ENCODE measurements at places on chromosomes 6 and 20. TPM values are rescaled to one million over a fixed set of nuclear protein-coding genes. Genes with fewer than 3 reads are reported as not detected.

The TMEM217 gene
- total RNA-seq, result 2.0 TPM

The SNPH gene
- total RNA-seq, result 9.6 TPM

The MCCD1 gene
- not detected for total RNA-seq

The ZBTB46 gene
- 54.7 TPM for total RNA-seq

The ZNF341 gene
- 0.95 TPM for total RNA-seq

The CEP162 gene
- 6.4 TPM for total RNA-seq

The FERMT1 gene
- 4.9 TPM for total RNA-seq

The WASF1 gene
- 2.5 TPM for total RNA-seq

The SLC22A2 gene
- total RNA-seq, result not detected

The SLC35D3 gene
- total RNA-seq, result not detected

The TSPO2 gene
- total RNA-seq, result not detected

The CST5 gene
- total RNA-seq, result not detected

The MUC22 gene
- total RNA-seq, result not detected

The CLPSL2 gene
- total RNA-seq, result not detected

The VARS2 gene
- total RNA-seq, result 13.4 TPM

The SYNDIG1 gene
- total RNA-seq, result not detected

The TOX2 gene
- total RNA-seq, result 1.6 TPM

The MAPK13 gene
- total RNA-seq, result 10.2 TPM

The APCDD1L gene
- 4.1 TPM for total RNA-seq
